ENCODE measurements at places on chromosomes 4 and X.

DNA sequence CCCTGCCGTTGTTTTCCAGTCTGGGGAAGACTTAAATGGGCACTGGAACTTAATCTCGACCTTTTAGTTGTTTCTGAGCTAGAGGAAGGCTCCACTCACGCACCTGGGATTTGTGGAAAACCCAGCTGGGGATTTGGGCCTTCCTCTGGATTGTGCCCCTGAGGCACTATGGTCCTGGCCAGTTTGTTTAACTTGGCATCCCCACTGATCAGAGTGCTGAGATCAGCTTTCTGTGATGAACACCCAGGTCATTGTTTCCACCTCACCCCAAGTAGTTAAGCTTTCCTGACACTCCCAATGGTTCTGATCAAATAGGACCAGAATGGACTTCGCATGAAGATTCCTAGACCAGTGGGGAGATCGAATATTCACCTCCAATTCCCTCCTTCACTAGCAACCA lies 20.5 kb upstream of the NAP1L5 start:
- no peak for DNase-seq

DNA sequence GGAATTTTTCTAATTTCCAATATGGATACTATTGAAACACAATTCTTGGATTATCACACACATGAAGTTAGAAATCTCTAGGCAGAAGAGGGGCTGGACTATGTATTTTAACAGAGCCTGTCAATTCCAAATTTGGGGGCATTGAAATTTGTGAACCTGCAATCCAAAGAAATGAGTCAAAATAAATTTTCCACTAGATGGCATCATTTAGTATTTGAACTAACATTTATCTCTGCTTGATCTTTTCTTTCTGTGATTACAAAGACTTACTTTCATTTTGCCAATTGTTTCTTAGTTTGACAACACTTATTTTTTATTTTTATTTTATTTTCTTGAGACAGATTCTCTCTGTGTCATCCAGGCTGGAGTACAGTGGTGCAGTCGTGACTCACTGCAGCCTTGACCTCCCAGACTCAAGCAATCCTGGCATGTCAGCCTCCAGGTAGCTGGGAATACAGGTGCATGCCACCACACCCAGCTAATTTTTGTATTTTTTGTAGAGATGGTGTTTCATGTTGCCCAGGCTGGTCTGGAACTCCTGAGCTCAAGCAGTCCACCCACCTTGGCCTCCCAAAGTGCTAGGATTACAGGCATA lies 2.7 kb upstream of the PYURF start:
- no peak for DNase-seq

DNA sequence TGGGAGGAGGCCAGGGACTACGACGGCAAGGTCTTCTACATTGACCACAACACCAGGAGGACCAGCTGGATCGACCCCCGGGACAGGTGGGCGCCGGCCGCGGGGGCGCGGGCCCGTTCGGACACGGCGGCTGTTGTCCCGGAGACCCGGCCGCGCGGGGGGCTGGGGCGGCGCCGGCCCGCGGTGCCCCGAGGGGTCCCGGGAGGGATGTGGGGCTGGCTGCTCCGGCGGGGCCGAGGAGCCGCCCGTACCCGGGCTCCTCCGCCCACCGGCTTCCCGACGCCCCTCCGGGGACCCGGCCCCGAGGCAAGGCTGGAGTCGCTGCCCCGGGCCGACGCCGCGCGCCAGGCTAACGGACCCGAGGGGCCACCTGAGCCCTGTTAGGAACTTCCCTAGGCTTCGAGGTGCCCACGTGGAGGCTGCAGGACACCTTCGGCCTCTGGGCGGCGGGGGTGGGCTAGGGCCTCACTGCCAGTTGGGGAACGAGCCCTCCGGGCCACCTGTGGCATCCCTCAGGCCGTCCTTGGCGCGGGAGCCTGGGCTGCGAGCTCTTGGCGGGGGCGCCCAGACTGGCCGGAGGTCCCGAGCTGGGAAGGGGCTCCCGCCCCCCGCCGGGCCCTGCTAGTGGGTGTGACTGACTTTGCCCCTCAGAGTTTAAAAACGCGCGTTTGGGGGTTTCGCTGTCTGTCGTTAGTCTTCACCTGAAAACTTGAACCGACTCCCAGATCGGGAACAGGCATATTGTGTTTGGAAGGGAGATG lies 660 bp downstream of the WWC2 start:
- peak; percentile 3 for DNase-seq

DNA sequence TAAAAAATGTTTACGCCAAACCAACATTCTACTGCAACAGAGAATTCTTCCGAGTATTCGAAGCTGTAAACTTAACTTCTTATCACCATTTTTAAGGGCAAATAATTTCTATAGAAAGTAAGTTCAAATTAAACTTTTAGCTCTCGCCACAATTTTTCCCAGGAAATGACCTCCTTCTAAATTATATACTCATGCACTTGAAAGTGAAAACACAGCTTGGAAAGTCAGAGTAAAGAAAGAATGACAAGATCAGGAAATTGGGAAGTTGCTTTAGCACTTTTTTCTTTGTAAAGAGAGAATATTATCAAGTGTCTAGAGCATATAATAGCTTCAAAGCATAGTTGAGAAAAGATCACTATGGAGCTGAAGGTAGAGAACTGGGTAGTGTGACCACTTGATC lies 1.2 kb downstream of the CYBB start:
- no peak for DNase-seq

GRCh38 chr4:139015948-139016471 lies 429 bp downstream of the NOCT start:
- peak; percentile 27 for DNase-seq

GRCh38 chrX:23784470-23785331 lies 1.7 kb downstream of the SAT1 start:
- no peak for DNase-seq

DNA sequence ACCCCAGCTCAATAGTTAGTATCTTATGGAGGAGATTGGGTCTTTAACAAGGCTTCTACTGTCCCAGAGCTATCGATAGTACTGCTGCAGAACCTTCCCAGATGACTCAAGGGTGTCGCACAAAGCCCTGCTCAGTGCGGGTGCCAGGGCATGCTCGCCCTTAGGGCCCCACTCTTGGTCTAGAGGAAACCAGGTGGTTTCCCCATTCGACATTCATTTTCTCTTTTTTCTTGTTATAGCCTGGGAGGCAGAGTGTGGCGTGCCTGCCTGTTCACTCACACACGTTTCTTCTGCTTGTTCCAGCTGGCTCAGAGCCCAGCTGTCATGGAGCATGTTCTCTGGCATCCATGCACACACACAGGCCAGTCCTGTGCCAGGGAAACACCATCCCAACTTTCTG lies 144.5 kb downstream of the SMIM20 start:
- DNase-seq: no peak

GRCh38 chr4:159272273-159273140 lies 169.6 kb downstream of the RAPGEF2 start:
- DNase-seq: no peak

- DNase-seq: no peak
Measured at GRCh38 chrX:12789976-12790375, 1.2 kb upstream of the PRPS2 start.

GRCh38 chrX:130545796-130546195 lies 144.0 kb downstream of the RBMX2 start:
- no peak for DNase-seq

DNA sequence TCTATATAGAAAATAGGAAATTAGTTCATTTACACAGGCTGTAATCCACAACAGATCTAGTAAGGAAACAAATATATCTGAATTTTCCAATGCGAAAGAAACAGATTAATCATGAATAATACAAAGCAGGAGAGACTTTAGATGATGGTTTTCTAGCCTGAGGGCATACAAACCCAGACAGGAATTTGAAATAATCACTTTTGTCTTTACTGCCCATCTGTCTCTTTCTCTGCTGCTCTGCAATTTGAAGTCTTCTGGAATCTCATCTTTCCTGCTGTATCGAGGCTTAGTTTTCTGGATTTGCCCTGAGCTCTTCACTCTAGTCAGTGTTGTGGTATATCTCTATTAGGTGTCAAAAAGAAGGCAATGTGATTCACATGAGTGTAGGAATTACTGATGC lies 711.8 kb upstream of the FAM241A start:
- DNase-seq: no peak

- DNase-seq: no peak
Measured at GRCh38 chr4:83151651-83152050, 37.1 kb upstream of the PLAC8 start.

DNA sequence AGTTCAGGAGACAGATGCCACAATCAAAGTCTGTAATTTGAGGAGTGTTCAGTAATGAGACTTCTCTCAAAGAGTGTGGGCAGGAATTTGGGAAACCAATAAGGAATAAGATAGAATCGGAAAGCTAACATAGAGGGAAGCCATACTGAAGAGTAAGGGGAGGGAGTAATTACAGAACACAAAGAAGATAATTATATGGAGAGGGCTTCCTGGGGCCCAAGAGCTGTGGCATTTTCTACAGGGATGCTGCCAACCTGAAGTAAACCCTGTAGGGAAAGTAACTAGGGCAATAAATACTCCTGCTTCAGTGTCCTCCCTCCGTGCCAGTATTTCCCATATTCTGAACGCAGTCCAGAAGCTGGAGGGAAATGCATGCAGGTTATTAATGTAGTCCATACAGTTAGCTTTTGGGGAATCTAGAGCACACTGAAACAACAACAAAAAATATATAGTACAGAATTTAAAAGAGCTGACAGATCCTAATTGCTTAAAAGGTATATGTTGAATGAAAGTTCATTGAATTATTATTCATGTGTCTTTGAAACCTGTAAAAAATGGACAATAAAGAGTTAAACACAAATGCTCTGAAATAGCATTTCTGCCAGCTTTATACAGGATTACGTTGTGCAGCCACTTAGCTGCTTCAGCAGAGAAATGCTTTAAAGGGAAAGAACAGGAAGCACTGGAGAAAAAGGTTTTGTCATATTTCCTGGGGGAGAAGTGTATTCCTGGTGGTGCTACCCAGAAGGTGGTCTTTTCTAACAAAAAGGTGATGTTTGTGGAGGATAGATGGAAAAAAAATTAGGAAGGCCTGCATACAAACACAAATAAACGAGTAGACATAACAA lies 48.0 kb downstream of the CXXC4 start:
- DNase-seq: no peak

DNA sequence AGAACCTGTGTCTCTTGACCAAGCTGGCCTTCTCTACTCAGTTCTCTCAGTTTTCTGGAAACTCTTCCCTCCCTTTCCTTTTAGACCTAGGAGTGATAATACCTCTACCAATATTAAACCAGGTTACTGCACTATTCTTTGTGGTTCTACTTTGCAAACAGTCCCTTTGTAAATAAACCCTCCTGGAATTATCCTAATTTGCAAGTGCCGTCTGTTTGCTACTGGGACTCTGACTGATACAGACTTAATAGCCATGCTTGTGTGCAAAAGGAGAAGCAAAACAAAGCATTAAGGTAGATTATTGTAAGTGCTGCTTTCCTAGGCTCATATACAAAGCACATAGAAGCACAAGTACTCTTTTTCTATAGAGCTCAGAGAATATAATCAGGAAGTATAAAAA lies 507.0 kb downstream of the INPP4B start:
- DNase-seq: no peak

- no peak for DNase-seq
Measured at GRCh38 chr4:91754716-91755115, 549.0 kb upstream of the GRID2 start.

Measured in T-helper 9 cell (primary cell).